ENCODE measurements at places on chromosomes 1 and 21. TPM values are rescaled to one million over a fixed set of nuclear protein-coding genes. Genes with fewer than 3 reads are reported as not detected.

DNA sequence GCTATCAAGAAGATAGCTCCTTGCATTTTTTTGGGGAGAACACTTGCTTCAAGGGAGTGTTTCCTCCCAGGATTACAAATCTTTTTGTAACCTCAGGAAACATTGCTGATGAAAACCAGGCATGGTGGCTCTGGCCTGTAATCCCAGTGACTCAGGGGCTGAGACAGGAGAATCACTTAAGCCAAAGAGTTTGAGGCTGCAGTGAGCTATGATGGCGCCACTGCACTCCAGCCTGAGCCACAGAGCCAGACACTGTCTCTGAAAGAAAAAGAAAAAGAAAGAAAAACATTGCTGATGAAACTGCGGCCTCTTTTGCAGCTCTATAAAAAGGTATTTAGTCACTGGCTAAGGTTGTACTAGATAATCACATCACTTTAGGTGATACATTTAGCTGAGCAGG is 7.3 kb downstream of the RNU1-2 start:
- DNase-seq = no peak

- no peak for DNase-seq
These were observed 121.9 kb downstream of the ATG4C start for GRCh38 chr1:62905872-62906271.

DNA sequence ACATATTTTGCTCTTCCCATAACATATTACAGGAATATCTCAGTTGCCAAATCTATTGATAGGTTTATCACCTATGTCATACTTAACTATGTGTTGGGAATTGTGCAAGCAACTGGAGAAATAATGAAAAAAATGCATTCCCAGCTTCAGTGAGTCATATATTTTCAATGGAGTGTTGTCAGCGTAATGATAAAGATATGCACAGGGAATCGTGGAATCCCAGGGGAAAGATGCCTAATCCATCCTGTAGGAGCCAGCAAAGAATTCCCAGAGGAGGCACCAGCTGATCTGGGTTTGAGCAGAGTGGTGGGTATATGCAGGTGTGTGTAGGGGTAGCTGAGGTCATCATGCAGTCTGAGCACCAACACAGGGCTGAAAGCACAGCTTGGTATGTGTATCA is 213.3 kb upstream of the DAB1 start:
- DNase-seq = no peak

GRCh38 chr1:165958306-165958705 is 130.9 kb downstream of the UCK2 start:
- DNase-seq = no peak

DNA sequence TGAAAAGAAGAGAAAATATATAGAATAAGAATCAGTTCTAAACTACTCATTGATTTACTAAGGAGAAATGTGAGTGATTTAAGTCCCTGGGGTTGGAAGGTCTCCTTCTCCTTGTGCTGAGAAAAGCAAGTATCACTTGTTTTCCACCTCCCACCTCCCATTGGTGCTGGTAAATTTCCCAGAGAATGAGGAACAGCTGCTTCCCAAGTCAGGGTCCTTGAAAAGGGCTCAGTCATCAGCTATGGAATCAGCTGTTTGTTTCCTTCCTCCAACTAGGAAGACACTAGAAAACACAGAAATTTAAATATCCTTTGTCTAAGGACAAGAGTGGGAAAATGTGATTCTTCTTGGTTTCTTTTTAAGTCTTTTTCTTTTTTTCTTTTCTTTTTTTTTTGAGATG is 131.3 kb upstream of the C1orf21 start:
- DNase-seq = no peak

DNA sequence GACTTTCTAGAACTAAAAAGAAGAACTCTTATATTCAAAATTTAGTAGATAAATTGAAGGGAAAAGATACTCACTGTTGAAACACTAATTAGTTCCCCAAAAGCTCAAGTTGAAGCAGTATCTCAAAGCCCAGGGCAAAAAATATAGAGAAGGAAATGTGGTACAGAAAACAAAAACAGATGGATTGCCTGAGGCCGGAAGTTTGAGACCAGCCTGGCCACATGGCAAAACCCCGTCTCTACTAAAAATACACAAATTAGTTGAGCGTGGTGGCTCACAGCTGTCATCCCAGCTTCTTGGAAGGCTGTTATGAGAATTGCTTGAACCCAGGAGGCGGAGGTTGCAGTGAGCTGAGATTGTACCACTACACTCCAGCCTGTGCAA is 36.0 kb downstream of the FAM177B start:
- no peak for DNase-seq

DNA sequence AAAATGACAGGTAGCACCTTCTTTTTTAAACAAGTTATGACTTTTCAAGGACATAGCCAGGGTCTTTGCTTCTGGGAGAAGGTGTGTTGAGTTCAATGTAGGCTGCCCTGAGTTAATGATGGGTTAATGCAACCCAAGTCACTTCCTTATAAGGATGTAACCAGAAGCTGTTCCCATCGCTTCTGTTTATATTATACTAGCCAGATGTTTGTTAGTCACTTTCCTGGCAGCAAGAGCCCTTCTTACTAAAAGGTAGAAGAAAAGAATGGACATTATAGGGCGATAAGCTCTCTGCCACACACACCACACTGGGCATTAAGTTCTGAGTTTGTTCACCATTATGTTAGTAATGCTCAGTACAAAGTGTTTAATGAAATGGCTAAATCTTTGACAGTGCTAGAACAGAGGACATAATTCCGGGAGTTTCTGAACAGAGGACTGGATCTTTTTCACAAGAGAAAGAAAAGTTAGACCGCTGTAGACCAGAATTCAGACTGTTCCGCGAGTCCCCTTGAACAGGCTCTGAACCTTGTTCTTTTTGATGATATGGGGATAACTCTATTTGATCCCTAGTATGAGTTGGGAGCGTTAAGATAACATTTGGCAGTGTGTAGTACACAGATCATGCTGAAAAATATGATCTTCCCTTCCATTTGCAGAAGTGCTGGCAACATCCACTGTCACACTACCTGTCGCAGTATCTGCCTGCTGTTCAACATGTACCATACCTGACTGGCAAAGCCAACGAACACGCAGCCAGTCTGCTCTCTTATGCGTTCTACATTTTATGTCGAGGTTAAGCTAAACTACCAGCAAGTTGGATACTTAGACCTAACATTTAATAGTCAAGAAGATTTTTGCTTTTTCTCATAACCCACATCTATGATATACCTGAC is 41.0 kb downstream of the DEGS1 start:
- no peak for DNase-seq

GRCh38 chr1:50978144-50978851 is 8.3 kb downstream of the CDKN2C start:
- no peak for DNase-seq

GRCh38 chr1:154801234-154802011 is 68.7 kb downstream of the KCNN3 start:
- no peak for DNase-seq

DNA sequence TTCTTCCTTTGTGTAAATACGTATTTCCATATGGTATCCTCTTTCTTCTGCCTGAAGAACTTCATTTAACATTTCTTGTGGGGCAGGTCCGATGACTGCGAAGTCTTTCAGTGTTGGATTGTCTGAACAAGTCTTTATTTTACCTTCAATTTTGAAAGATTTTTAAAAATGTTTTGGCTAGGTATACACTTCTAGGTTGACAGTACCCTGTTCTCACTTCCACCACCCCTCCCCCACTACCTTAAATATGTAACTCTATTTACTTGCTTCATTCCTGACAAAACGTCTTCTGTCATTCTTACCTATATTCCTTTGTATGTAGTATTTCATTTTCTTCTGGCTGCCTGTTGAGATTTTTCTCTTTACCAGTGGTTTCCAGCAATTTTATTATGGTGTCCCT is 85.7 kb upstream of the ARTN start:
- DNase-seq = no peak

ENO1 gene
- 1,108 TPM for total RNA-seq

CRYBG2 gene
- total RNA-seq = not detected

ADGRL4 gene
- total RNA-seq = 170 TPM

PTPN22 gene
- total RNA-seq = 2.3 TPM

Data from glomerular endothelial cell (primary cell).